ENCODE measurements at places on chromosomes 7 and 10.

- DNase-seq = no peak
Observed at GRCh38 chr10:63197344-63198092, 64.4 kb downstream of the NRBF2 start.

DNA sequence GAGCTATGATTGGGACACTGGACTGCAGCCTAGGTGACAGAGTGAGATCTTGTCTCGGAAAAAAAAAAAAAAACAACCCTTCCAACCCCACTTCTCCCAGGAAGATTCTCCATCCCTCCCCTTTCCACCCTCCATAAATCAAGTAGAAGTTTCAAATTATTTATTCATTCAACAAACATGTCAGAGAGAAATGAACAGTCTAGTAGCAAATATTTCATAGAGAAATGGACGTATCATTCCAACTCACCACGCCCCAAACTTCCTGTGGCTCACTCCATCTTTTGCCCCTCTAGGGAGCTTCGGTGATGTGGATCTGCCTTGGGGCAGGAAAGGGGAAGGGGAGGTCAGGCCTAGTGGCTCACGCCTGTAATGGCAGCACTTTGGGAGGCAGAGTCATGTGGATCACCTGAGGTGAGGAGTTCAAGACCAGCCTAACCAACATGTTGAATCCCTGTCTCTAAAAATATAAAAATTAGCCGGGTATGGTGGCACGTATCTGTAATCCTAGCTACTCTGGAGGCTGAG lies 638 bp upstream of the TRAPPC14 start:
- DNase-seq = no peak

GRCh38 chr10:130251766-130252165 lies 115.6 kb downstream of the GLRX3 start:
- DNase-seq = no peak

DNA sequence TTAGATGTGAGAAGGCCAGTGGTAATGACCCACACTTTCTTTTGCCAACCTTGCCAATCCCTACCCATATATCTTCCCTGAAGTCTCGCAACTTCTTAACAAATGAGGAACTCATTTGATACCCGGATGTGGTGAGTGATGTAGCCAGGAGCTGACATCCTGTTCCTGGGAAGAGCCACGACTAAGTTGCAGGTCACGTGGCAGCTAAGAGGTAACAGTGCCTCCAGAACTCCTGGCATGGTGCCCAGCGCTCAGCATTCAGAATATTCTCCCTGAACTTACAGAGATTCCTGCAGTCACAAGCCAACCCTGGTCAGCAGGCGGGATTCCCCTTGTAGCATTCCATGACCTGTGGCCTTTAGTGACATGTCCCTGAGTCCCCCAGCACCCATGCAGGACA lies 282.5 kb downstream of the GALNT17 start:
- no peak for DNase-seq

- DNase-seq = no peak
Observed at GRCh38 chr10:13724484-13724883, 137.7 kb downstream of the PRPF18 start.

- no peak for DNase-seq
Observed at GRCh38 chr10:95748349-95748748, 7.6 kb upstream of the ENTPD1 start.

GRCh38 chr7:113824117-113824823 lies 94.5 kb downstream of the PPP1R3A start:
- no peak for DNase-seq

DNA sequence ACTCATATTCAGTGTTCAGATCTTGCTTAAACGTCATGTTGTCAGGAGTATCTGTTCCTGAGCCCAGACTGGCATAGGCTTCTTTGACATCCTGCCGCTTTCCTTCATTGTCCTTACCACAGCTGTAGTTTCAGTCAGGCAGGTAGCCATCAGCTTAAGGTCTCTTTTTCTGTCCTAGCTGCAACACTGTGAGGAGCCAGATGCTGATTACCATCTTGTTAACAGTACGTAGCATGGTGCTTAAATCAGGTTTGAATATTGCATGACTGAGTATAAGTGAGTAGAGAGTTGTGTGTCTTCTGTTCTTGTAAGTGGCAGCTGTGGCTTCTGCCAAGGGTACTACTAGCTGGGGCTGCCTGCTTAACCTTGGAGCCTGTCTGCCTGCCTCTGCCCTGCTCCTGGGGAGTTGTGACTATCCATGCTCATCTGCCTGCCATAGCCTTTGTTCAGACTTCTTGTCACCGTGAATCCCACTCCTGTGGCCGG lies 92.6 kb downstream of the MAPK8 start:
- DNase-seq = no peak

DNA sequence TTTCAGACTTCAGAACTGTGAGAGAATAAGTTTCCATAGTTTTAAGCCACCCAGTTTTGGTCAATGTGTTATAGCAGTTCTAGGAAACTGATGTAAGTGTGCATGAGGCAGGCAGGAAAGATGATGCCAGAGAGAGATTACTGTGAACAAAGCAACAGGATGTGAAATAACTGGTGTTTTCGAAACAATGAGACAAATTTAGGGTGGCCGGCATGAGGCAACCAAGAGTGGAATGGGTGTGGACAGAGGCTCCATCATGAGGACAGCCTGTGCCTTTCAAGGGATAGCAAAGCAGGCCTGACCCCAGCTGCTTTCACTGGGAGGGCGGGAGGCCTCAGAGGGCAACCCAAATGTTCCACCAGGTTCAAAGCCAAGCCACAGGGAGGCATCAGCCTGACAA lies 67.3 kb upstream of the UCN3 start:
- no peak for DNase-seq

- DNase-seq = no peak
Observed at GRCh38 chr10:130066743-130067142, 43.9 kb downstream of the C10orf143 start.

GRCh38 chr7:522071-522950 lies 2.7 kb upstream of the PDGFA start:
- DNase-seq = no peak

DNA sequence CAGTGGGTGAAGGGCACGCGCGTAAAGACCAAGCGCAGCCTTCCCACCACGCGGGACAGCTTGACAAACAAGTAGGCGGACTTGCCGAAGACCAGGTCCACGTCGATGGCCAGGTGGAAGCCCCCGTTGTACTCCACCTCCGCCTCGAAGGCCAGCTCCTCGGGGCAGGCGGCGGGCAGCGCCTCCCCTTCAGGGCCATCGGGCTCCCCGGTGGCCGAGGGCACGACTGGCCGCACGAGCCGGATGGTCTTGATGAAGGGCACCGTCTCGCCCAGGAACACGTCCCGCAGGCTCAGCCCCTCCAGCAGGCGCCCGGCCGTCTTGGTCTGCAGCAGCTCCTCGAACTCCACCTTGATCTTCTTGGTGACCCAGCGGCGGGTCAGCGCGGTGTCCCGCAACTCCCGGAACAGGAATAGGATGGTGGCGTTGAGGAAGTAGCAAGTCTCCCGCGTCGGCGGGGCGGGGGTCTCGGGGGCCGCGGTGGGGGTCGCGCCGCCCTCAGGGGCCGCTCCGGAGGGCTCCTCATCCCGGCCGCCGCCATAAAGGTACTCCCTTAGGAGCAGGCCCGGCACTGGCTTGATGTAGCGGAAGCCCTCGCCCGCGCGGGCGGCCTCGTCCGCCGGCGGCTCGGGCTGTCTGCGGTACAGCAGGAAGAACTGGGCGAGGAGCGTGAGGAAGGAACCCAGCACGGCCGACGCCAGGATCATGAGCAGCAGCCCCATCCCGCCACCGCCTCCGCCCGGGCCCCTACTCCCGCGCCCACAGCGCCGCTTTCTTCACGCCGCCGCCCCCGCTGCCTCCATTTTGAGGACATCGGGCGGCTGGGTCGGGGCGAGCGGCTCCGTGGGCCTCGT lies 507 bp downstream of the PDZD8 start:
- DNase-seq = no peak

- no peak for DNase-seq
Observed at GRCh38 chr10:77196614-77197013, 441.0 kb downstream of the KCNMA1 start.

- DNase-seq = no peak
Observed at GRCh38 chr7:48250441-48250951, 79.2 kb downstream of the ABCA13 start.

GRCh38 chr7:85469446-85470010 lies 282.7 kb upstream of the SEMA3D start:
- no peak for DNase-seq

GRCh38 chr7:7051206-7051877 lies 131.0 kb upstream of the C1GALT1 start:
- DNase-seq = no peak

- no peak for DNase-seq
Observed at GRCh38 chr7:40015790-40016296, 65.8 kb downstream of the CDK13 start.

GRCh38 chr7:155919391-155920067 lies 107.3 kb upstream of the SHH start:
- DNase-seq = no peak

DNA sequence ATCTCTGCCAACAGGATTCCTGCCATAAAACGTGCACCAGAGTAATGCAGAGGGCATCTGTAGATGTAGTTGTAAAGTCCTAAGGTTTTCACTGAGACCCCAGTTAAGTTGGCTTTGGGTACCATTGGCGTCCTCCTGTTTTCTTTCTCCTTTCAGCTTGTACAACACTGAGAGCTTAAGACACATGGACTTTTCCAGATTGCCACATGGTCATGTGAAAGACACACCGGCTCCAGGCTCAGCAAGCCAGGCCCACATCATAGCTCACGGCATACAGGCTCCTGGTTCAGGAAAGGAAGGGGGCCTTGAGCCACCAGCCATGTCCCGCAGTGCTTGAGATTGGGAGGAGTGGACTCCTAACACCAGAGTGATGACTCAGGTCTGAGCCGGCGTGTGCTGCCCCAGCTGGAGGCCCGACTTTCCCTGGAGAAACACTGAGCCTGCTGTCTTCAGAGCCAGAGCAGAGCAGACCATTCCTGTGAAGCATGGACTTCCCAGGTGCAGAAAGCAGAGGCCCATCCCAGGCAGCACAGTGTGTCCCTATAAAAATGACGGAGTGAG lies 252.7 kb downstream of the PRPF18 start:
- no peak for DNase-seq

GRCh38 chr10:119413093-119413453 lies 129.4 kb downstream of the RGS10 start:
- no peak for DNase-seq

GRCh38 chr10:47152861-47153349 lies 147.1 kb upstream of the GDF10 start:
- no peak for DNase-seq

GRCh38 chr7:129728875-129729467 lies 117.5 kb downstream of the NRF1 start:
- no peak for DNase-seq

GRCh38 chr7:139619367-139619657 lies 95.8 kb downstream of the CLEC2L start:
- no peak for DNase-seq

GRCh38 chr10:78194050-78194449 lies 160.4 kb downstream of the RPS24 start:
- no peak for DNase-seq

DNA sequence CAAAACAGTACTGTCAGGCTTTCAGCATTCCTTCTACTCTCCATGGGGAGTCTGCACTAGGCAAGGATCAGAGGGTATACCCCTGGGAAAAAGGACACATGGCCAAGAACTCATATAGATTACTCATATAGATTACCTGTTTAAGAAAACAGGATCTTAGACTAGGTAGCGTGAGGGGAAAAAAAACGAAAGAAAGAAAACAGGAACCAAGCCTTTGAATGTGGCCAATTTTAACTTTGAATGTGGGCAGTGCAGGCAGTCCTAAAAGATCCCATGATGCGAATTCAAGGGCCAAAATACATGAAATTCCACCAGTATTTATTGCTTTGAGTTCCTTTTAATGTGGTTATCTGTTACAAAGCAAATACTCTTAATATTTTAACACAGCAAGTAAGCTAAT lies 108.6 kb upstream of the TAC1 start:
- DNase-seq = no peak

GRCh38 chr7:2354939-2355704 lies 495 bp downstream of the EIF3B start:
- DNase-seq = no peak

GRCh38 chr7:129975309-129975708 lies 22.5 kb upstream of the UBE2H start:
- no peak for DNase-seq

GRCh38 chr7:18975689-18976280 lies 141.7 kb downstream of the TWIST1 start:
- DNase-seq = no peak

DNA sequence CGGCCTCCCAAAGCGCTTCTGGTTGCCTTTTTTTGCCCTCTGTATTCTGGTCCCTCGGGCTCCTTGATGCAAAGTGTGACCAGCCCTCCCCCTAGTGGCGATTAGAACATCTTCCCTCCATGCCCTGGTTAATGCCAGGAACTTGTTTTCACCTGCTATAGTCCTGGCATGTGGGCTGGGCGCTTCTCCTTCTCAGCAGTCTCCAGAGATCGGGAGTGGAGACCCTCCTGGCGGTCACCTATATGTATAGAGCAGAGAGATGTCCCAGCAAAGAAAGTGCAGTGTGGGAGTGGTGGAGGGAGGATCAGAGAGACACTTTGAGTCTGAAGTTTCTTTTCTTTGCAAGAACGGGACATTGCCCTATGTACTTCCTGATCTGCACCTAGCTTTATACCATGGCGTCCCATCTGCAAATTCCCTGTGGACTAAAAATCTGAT lies 264.1 kb downstream of the OTUD1 start:
- no peak for DNase-seq

DNA sequence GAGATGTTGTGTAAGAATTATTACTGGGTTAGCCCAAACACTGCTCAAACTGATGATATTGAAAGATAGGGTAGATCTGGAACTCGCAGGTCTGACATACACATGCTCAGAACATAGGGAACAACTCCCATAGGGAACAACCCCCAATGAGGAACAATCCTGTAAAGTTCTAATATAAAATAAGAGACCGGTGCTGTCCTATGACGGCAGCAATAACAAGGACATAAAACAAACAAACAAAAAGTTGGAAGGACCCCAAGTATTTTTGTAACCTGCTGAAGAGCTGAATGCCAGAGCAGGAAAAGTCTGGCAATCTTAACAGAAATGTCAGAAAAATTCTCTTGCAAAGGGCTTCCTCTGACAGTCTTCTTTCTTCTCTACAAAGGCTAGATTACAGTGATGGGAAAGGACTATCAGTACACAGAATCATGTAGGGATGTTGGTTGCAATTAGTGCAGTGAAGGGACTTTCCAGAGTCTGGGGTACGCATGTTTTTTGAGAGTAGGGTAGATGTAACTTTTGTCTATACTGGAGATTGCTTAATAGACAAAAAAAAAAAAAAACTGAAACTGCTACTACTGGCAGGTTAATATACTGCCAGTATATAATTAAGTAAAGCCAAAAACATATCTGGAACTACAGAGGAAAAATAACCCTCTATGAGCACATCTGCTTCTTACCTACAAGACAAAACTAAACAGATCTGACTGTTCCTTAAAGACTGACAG lies 35.5 kb downstream of the IDE start:
- DNase-seq = no peak

- DNase-seq = no peak
Observed at GRCh38 chr7:116177009-116177408, 33.3 kb upstream of the TES start.

GRCh38 chr10:58622246-58622645 lies 109.6 kb downstream of the BICC1 start:
- no peak for DNase-seq

- no peak for DNase-seq
Observed at GRCh38 chr7:13907831-13908230, 81.6 kb downstream of the ETV1 start.
